Sigmoid colon (tissue), 7 donors: ENCODE measurements at places on chromosomes 5 and 9. TPM values are rescaled to one million over a fixed set of nuclear protein-coding genes. Genes with fewer than 3 reads are reported as not detected.

RPL37 gene
- polyA plus RNA-seq: 2,184 TPM

CNTFR gene
- 4.6 TPM for polyA plus RNA-seq

- DNase-seq: peak; percentile 82
Measured at GRCh38 chr9:137423514-137424291, 510 bp downstream of the NOXA1 start.

DNA sequence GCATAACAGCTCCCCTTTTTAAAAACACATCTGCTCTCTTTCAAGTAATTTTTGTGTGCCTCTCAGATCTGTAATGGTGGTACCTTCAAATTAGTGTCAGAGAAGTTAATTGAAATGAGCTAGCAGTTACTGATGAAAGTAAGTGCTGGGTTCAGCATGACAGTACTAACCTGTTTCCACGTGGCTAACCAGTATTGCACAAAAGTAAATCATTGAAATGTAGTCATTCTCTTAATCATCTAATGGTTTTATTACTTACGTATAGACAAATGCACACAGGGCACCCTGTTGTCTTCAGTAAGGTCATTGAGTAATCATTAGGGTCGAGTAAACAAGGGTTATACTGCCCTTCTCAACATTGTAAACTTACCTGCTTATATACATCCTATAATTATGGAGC lies 157.8 kb upstream of the PRR16 start:
- DNase-seq: no peak

DNA sequence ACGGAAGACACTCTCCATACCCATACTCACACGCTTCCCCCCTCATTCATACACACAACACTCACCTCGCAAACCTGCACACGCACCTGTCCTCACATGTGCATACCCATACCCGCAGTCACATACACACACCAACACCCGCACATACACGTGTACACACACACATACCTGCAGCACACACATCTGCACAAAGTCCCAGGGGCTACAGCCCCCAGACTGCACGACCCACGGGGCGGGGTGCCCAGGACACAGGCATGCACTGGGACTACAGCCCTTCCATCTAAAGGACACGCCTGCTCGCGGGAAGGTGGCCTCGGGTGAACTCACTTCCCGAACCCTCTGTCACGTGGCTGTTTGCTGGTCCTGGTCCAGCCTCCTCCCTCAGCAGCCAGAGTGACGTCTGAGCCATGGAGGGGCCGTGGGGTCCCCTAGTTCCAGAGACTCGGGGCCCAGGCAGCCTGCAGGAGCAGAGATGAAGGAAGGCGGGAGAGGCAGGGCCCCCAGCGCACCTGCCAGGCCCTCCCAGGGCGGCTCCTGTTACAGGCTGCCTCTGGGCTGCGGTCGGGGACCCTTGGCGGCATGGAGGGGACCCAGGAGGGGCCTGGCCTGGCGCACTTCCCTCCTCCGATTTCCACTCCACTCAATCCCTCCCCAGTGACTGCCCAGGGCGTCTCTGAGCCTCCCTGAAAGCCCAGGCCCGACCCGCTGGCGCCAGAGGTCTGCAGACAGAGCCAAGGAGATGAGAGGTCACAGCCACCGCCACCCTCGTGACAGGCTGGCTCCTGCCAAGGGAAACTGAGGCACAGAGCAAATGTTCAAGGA lies 8.1 kb downstream of the SLC12A7 start:
- DNase-seq: peak; percentile 89

PCDHB15 gene
- not detected for polyA plus RNA-seq

- DNase-seq: no peak
Measured at GRCh38 chr5:145887976-145888574, 15.3 kb upstream of the GRXCR2 start.

IFT74 gene
- polyA plus RNA-seq: 9.6 TPM
